ENCODE measurements at places on chromosomes 7 and 10. TPM values are rescaled to one million over a fixed set of nuclear protein-coding genes. Genes with fewer than 3 reads are reported as not detected.

Gene GPNMB
- 93.1 TPM for total RNA-seq

Gene TMEM225B
- 0.44 TPM for total RNA-seq

Gene PTER
- total RNA-seq = 7.9 TPM

Gene C10orf67
- 0.22 TPM for total RNA-seq

Gene MACC1
- total RNA-seq = not detected

Gene RSPH10B
- under 0.01 TPM for total RNA-seq

Gene PRDX3
- total RNA-seq = 182 TPM

Gene SRRM3
- total RNA-seq = 0.66 TPM

Gene PGAM2
- total RNA-seq = not detected

Gene ZFYVE27
- total RNA-seq = 24.9 TPM

Gene SLC26A3
- total RNA-seq = not detected

Gene CPVL
- total RNA-seq = 1.1 TPM

Gene PPRC1
- 34.4 TPM for total RNA-seq

Gene MYL10
- total RNA-seq = not detected

Gene LSM5
- total RNA-seq = 8.5 TPM

Gene PRR15
- 0.43 TPM for total RNA-seq

Gene SSC4D
- total RNA-seq = 0.66 TPM

Gene CCDC146
- 1.0 TPM for total RNA-seq

Gene LEP
- not detected for total RNA-seq

Gene LRIT1
- not detected for total RNA-seq

Gene SLC18A3
- total RNA-seq = not detected

Gene SEMA3D
- total RNA-seq = 1.3 TPM

Gene CCL24
- not detected for total RNA-seq

Gene VSIR
- 21.7 TPM for total RNA-seq

Gene KAT6B
- total RNA-seq = 20.1 TPM

Gene SAP25
- not detected for total RNA-seq

Gene PAXIP1
- total RNA-seq = 7.4 TPM

Gene NPY4R
- total RNA-seq = 0.22 TPM

Gene STAG3
- total RNA-seq = 0.44 TPM

Gene TCAF2
- 0.22 TPM for total RNA-seq

Gene ACTL6B
- not detected for total RNA-seq

Gene GPR146
- total RNA-seq = 0.14 TPM

Gene SLC16A9
- total RNA-seq = under 0.01 TPM

Gene MMD2
- total RNA-seq = not detected
